ENCODE measurements at places on chromosomes 1 and 21. TPM values are rescaled to one million over a fixed set of nuclear protein-coding genes. Genes with fewer than 3 reads are reported as not detected.
A peak's percentile ranks its signal among the peaks of the same experiment; 100 is the strongest.

DNA sequence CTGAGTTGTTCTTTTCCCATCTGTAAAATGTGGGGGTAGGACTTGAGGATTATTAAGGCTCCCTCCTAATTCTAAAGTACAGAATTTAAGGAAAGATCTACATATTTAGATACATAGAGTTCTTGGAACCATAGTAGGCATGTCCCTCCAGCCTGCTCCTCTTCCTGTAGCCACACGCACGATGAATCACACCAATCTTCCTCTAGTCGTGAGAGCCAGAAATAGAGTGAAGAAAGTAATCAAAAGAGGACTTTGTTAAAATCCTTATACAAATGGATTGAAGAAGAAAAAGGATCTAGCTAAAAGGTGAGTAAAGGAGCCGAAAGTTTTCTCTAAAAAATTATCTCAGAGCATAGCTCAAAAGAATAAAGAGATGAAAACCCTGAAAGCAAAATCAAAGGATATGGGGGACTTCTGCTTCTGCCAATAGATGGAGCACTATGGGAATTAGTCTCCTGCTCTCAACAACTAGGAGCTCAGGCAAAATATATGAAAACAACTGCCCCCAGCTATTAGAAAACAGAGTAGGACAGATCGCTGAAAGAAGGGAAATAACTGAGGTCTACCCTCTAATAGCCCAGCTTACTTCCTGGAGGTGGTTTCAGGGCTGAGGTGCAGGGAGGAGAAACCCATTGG, 8.5 kb downstream of the C1orf141 start:
- no peak for DNase-seq

GRCh38 chr1:48777219-48777895, 666 bp upstream of the BEND5 start:
- DNase-seq: no peak

DNA sequence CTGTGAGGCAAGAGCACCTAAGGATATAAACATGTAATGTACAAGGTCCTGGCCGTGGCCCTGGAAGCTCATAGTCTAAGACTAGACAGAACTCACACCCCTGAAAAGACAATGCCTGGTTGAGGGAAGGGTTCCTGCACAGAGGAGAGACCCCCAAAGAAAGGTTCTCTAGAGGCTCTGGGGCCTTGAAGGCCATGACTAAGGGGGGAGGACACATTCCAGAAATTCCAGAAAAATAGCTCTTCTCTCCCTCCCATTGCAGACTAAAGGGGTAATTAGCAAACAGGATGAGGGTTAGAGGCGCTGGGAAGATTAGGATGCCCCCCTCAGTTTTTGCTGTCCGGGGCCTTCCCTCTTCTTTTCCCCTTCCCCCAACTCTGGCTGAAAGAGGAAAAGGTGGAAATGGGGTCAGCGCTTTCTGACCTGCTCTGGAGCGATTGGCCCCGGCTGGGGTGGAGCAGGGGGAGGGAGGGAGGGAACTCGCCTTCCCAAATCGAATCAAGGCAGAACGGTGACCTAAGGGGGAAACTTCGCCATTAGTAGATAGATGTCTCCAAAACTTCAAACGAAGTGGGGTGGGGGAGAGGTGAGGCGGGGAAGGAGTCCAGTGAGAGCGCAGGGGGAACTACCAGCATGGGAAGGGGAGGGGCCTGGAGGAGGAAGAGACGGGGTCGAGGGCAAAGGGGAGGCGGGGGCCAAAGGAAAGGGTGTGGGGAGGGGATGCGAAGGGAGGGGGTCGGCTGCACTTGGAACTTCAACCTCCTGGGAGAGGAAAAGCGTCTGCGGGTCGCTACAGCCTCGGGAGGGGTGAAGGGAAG, 11.8 kb downstream of the PAX7 start:
- DNase-seq: no peak

GRCh38 chr1:221851336-221851735, 109.4 kb upstream of the DUSP10 start:
- no peak for DNase-seq

- no peak for DNase-seq
Observed at GRCh38 chr21:28391938-28392849, 600.5 kb downstream of the LTN1 start.

DNA sequence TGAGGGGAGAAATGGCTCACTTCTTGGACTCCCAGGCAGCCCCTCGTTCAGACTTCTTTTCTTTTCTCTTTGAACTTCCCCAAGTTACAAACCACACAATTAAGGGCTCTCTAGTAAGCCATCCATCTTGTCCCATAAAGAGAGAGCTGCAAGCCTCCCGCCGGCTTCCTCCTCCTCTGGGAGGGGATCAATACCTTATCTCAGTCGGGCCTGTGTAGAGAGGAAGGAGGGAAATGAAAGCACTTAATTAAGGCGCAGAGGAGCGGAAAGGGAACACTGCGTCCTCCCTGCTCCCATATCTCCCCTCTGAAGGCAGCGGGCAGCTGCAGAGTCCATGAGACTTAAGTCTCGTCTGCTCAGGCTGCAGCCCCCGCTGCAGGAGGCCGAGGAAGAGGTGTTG, 112.6 kb upstream of the CSF3R start:
- DNase-seq: no peak

GRCh38 chr1:237931581-237931980, 40.9 kb upstream of the ZP4 start:
- DNase-seq: no peak

DNA sequence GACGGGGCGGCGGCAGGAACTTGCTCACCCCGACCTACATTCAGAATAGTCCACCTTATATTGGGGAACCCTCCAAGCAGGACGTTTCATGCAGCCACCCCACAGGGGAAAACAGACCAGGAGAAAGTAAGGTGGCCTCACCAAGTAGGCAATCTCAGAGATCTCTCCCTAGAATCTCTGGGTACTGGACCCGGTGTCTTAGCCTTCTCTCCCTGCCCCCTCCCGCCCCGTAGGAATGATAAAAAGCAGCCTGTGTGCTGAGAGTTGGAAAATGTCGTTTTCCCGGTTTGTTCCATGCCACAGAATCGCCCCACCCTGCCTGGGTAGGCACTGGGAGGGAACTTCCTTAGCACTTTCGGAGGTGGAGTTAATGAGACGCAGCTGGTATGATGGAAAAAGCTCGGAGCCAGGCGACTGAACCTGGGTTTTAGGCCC, 789 bp upstream of the PTPN14 start:
- DNase-seq: peak; percentile 69

- no peak for DNase-seq
Observed at GRCh38 chr1:81157686-81158085, 643.0 kb upstream of the ADGRL2 start.

DNA sequence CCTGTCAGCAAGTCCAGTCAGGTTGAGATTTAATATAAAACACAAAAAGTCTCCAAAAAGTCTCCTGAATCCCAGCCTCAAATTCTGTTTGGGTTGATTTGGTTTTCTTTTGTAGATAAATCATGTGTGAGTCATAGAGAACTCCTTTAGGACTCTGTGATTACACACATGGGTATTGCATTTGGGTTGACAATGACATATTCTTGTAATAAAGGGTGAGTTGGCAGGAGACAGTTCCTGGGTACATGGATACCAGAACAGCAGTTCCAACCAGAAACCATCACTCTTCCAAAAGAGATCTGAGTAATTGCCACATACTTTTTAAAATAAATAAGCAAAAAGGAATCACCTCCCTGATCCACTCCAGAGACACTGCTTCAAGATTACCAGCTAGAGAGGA, 8.9 kb downstream of the CR2 start:
- no peak for DNase-seq

DNA sequence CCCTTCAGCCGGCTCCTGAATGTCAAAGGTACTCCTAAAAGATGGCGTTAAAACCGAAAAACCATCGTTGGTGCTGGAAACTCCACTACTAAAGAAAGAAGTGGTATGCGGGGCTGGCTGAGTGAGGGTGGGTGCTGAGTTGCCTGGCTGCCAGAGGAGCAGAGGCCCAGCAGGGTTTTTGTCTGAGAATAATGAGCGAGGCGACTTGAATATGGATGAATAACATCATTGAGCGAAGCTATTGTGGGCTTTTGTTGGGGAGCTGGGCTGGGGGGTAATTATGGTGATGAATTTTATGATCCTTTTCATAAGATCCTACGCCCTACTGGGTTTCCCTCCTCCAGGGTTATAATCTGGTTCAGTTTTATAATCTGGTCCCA, 2.0 kb downstream of the PDPN start:
- DNase-seq: no peak

DNA sequence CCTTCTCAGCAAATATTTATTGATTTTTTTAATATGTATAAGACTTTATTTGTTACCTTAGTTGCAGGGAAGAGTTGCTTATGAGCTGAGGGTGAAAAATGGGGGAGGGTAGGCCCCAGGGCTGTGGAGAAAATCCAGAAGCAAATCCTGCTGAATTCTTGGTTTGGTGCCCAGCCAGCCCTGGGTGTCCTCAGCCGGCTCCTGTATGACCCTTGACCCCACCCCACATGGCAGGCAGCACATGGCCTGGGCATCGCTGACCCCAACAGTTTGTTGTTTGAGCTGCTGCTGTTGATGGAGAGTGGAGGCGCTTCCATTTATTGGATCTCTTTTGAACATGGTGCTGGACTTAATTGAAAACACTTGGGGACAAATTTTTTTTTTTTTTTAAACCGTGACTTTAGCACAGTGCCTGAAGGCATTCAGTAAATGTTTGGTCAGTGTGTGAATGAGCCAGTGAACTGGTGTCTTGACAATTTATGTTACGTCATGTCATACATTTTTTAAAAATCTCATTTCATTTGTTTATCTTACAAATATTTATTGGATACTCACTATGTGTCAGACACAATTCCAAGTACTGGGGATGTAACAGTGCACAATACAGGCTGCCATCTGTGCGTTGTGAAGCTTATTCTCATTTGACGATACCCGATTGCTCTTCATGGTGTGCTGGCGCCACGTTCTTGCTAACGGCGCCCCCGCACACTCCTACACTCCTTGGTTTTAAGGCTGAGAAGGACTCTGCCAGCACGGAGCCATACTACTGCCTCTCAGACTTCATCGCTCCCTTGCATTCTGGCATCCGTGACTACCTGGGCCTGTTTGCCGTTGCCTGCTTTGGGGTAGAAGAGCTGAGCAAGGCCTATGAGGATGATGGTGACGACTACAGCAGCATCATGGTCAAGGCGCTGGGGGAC, 98.8 kb downstream of the MTR start:
- DNase-seq: no peak

DNA sequence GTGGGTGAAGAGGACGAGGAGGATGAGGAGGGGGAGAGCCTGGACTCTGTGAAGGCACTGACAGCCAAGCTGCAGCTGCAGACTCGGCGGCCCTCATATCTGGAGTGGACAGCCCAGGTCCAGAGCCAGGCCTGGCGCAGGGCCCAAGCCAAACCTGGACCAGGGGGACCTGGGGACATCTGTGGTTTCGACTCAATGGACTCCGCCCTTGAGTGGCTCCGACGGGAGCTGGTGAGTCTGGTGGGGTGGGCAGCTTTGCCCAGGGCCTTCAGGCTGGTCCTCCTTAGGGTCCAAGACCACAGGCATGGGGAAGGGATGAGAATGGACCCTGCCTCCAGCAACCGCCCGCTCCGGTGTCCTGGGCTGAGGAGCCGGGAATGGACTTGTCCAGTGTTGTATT, 430 bp downstream of the FAM167B start:
- DNase-seq: no peak

GRCh38 chr1:54174106-54174505, 21.3 kb upstream of the CDCP2 start:
- no peak for DNase-seq

- no peak for DNase-seq
Observed at GRCh38 chr1:65725064-65725463, 67.6 kb upstream of the PDE4B start.

DNA sequence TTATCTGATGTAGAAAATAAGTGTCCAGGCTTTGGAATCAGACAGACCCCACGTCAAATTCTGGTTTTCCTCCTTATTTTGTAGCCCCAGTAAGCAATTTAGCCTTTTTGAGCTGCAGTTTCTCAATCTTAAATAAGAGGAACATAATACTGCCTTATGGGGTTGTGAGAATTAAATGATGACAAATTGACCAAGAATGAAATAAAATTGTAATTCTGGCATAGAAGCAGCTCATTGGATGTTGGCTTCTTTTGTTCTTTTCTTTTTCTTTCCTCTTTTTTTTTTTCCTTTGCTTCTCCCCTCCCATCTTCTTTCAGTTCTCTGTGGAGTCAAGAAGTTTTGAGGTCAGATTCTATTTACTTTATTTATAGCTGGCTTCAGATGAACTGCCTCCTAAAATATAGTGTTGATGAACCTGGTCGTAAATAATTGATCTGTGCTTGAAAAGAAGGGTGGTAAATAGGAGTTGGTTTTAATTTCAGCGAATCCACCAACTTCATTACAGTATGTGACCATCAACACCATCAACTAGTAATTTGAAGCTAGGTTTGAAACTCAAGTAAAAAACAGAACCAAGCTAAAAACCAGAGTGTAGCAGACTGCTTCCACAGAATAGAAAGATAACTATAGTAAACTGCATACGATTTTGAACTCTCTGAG, 81.1 kb downstream of the CACHD1 start:
- DNase-seq: no peak

DNA sequence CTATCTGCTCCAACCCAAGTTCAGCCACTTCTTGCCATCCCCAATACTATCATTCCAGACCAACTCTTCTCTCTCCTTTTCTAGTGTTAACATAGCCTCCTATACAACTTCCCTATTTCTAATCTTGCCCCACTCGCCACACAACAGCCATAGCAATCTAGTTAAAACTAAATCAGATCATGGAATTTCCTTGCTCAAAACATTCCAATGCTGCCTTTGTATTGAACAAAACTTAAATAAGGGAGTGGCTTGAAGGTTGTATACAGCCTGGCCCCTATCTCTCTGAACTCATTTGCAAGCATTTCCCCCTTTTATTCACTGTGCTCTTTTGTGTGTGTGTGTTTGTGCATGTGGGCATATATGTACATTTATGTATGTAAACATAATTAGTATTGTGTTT, 118.1 kb upstream of the SGIP1 start:
- no peak for DNase-seq

GRCh38 chr1:64941461-64942117, 24.8 kb downstream of the JAK1 start:
- no peak for DNase-seq

Gene SPRR2G
- total RNA-seq: not detected

Gene CYP2J2
- 21.6 TPM for total RNA-seq

Gene RCSD1
- 12.2 TPM for total RNA-seq

Gene C8B
- total RNA-seq: not detected

Gene TEKT2
- total RNA-seq: 0.98 TPM

Gene ADCY10
- 0.67 TPM for total RNA-seq

Gene HORMAD1
- 3.8 TPM for total RNA-seq

Gene KCNA3
- total RNA-seq: 0.85 TPM

Gene SLC16A4
- 20.5 TPM for total RNA-seq

Gene GNAT2
- not detected for total RNA-seq

Gene CRABP2
- 40.0 TPM for total RNA-seq

Gene PTGER3
- 4.4 TPM for total RNA-seq

Gene ACTN2
- total RNA-seq: 0.58 TPM

Gene KLHDC8A
- 17.4 TPM for total RNA-seq
